ENCODE measurements at places on chromosomes 16 and 17. TPM values are rescaled to one million over a fixed set of nuclear protein-coding genes. Genes with fewer than 3 reads are reported as not detected.

DNA sequence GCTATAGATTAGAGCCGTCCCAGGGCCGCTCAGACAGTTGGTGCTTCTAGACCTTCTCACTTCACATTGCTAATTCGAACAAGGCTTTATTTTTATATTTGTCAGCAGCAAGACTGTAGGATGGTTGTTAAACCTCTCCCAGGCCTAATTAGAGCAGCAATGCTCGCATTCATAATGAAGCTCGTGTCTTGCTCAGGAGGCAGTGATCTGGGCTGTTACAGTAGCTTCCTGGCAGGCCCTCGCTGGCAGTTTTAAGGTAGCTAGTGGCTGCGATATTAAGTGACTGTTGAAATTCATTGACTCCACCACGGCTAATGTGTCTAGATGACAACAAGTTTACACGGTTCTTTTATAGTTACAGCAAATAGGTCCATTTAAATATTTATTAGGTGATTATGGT lies 23.2 kb upstream of the ANKFN1 start:
- H3K27me3 ChIP-seq = no peaks in the 10 kb centered on the region
- no peak overlapping the region for H3K27ac ChIP-seq
- H3K4me3 ChIP-seq = no peak overlapping the region

GRCh38 chr17:75370286-75370915 lies 35.1 kb downstream of the GRB2 start:
- no peaks in the 10 kb centered on the region for H3K4me1 ChIP-seq
- no peak overlapping the region for H3K4me3 ChIP-seq
- DNase-seq = no peak
- H3K36me3 ChIP-seq = no peaks in the 10 kb centered on the region
- H3K27me3 ChIP-seq = no peaks in the 10 kb centered on the region

DNA sequence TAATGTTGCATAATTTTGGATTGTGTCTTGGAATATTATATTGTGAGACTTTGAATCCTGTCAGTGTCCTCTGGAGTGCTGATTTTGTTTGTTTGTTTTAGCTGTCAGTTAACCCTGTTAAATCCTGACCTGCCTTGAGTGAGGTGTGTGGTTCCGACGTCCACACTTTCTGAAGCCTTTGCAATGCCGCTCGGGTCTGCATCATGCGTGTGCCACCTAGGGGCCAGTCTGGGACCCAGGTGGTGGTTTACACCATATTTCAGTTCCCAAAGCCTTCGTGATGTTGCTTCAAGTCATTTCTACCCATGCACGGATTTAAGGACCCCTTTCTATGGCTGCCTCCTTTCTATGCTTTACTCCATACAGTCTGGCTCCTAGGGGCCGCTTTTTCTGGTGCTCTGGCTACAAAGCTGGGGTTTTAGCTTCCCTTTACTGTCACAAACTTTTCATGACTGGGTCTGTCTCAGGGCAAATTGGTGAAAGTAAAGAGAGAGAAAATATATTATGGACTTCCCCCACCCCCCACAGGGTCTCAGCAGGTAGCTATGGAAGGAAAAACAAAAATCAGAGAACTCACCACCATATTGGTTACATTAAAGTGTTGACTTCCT lies 11.4 kb upstream of the OR4D1 start:
- H3K27me3 ChIP-seq = no peaks in the 10 kb centered on the region
- H3K4me1 ChIP-seq = no peaks in the 10 kb centered on the region
- H3K27ac ChIP-seq = no peak overlapping the region
- H3K36me3 ChIP-seq = no peaks in the 10 kb centered on the region

GRCh38 chr17:8951206-8951605 lies 14.3 kb downstream of the PIK3R5 start:
- H3K27me3 ChIP-seq = no peaks in the 10 kb centered on the region
- no peak for DNase-seq
- no peak overlapping the region for H3K4me3 ChIP-seq
- no peak overlapping the region for H3K27ac ChIP-seq
- no peaks in the 10 kb centered on the region for H3K4me1 ChIP-seq

DNA sequence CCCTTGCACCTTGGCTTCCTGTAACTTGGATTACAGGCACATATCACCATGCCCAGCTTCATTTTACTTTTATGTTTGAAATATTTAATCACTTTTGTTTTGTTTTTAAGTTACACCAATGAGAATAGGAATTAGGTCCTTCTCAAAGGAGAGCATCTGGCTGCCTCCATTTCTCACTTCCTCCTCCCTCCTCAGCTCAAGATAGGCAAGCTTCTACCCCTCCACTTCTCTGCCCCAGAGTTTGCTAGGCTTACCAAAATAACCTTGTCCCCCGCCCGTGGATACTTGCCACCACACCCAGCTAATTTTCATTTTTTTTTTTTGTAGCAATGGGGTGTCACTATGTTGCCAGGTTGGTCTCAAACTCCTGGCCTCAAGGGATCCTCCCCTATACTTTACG lies 17.9 kb downstream of the GABARAPL2 start:
- no peak overlapping the region for H3K4me3 ChIP-seq
- H3K4me1 ChIP-seq = no peaks in the 10 kb centered on the region
- no peaks in the 10 kb centered on the region for H3K36me3 ChIP-seq
- H3K27ac ChIP-seq = no peak overlapping the region
- no peak for DNase-seq
- no peaks in the 10 kb centered on the region for H3K27me3 ChIP-seq

- H3K27ac ChIP-seq = peak overlapping the region; percentile 94
- H3K4me1 ChIP-seq = no peaks in the 10 kb centered on the region
- DNase-seq = no peak
Measured at GRCh38 chr16:87316450-87316922, 706 bp downstream of the C16orf95 start.

GRCh38 chr16:21156767-21157467 lies 1.6 kb upstream of the LDAF1 start:
- H3K4me3 ChIP-seq = no peak overlapping the region
- H3K4me1 ChIP-seq = peaks cover 19% of the 10 kb centered on the region
- no peaks in the 10 kb centered on the region for H3K36me3 ChIP-seq
- no peaks in the 10 kb centered on the region for H3K27me3 ChIP-seq
- H3K27ac ChIP-seq = peak overlapping the region; percentile 92

DNA sequence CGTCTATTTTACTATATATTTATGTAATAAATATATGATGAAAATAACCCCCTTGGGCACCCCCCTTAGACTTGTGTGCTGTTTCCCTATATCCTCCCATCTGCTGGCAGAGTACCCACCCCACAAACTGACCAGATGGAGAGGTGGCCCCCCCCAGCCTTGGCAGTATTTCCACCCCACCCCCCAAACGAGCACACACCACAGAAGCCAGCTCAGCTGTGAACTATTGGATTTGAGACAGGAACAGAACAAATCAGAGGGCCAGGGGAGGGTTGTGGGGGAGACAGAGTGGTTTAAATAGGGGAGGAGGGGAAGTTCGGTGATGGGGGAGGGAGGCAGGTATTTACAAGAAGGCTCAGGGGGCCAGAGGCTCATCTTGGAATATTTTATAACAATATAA lies 7.8 kb downstream of the NR1D1 start:
- no peaks in the 10 kb centered on the region for H3K36me3 ChIP-seq
- H3K4me3 ChIP-seq = no peak overlapping the region
- H3K27me3 ChIP-seq = no peaks in the 10 kb centered on the region

- DNase-seq = no peak
- H3K27ac ChIP-seq = no peak overlapping the region
- H3K36me3 ChIP-seq = no peaks in the 10 kb centered on the region
- H3K27me3 ChIP-seq = no peaks in the 10 kb centered on the region
Measured at GRCh38 chr16:30187971-30188561, 4.7 kb downstream of the CORO1A start.

DNA sequence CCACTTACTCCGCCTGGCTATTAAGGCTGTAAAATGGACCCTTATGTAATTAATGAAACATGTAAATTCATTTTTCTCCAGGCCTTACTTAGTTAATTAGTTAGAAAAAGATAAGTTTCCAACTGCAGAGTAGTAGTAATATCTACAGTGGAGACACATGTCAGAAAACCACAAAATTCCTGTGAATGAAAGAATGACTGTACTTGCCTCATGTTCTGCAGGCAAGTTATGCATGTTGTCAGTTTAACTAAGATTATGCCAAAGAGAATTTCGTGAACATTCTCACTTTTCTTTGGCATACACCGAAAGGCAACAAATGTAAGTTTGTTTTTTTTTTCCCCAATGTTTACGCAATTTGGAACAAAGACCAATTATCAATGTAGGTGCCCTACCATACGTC lies 16.8 kb upstream of the CCL1 start:
- H3K36me3 ChIP-seq = no peaks in the 10 kb centered on the region
- H3K4me3 ChIP-seq = no peak overlapping the region
- no peaks in the 10 kb centered on the region for H3K4me1 ChIP-seq

- H3K27ac ChIP-seq = no peak overlapping the region
- no peaks in the 10 kb centered on the region for H3K27me3 ChIP-seq
- DNase-seq = no peak
- H3K4me3 ChIP-seq = no peak overlapping the region
Measured at GRCh38 chr16:12985516-12985915, 84.1 kb downstream of the SHISA9 start.

DNA sequence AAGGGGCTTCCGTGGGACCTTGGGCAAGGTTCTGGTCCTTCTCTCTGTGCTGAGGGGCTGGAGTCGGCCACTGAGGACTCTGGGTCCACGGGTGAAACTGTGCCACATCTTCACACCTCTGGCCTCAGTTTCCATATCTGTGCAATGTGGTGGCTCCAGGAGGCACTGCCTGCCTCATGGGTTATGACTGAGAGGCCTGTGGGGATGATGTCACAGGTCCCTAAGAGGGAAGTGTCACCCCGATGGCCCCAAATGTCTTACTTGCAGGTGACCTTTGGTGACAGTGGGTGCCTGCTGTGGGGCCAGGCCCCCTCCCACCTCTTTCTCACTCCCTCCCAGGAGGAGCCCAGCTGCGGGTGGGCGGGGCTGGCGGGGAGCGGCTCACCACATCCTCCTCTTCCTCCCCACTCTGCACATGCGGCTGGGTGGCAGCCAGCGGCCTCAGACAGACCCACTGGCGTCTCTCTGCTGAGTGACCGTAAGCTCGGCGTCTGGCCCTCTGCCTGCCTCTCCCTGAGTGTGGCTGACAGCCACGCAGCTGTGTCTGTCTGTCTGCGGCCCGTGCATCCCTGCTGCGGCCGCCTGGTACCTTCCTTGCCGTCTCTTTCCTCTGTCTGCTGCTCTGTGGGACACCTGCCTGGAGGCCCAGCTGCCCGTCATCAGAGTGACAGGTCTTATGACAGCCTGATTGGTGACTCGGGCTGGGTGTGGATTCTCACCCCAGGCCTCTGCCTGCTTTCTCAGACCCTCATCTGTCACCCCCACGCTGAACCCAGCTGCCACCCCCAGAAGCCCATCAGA lies at the start of gene IL21R:
IL21R (plus strand) TSS at position 407 of the 801 bp plus-strand sequence. CDS start 27,898 bp downstream, outside the sequence.
- no peak within 1 kb of the TSS for H3K27ac ChIP-seq
- H3K36me3 ChIP-seq = no peaks in the 10 kb centered on the region
- H3K4me1 ChIP-seq = no peaks in the 10 kb centered on the region
- peak; percentile 20 for DNase-seq
- H3K4me3 ChIP-seq = no peak within 1 kb of the TSS

DNA sequence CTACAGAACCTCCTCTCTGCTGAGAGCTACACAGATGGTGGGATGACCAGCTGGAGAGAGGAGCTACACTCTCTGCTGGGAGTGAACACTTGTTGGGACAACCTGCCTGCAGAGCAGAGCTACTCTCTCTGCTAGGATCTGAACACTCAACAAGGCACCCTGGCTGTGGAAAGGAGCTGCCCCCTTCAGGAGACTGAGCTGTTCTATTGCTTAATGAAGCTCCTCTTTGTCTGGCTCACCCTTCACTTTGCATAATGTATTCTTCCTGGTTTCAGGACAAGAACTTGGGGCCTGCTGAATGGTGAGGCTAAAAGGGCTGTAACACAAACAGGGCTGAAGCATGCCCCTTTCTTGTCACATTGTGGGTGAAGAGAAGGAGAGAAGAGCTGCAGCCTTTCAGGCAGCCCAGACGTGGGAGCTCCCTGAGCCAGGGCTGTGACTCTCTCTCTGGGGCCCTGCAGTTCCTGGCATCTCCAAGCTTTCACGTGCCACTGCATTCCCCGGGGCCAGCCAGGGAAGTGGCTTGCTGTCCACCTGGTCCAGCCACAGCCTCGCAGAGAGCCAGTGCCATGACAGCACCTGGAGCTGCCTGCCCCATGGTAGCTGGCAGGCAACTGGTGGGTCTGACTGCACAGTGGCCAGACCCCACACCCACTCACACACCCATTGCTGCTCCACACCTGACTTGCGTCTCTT lies 272.8 kb upstream of the KCNJ16 start:
- no peaks in the 10 kb centered on the region for H3K27me3 ChIP-seq
- H3K4me1 ChIP-seq = no peaks in the 10 kb centered on the region
- no peaks in the 10 kb centered on the region for H3K36me3 ChIP-seq
- DNase-seq = no peak
- no peak overlapping the region for H3K27ac ChIP-seq
- H3K4me3 ChIP-seq = no peak overlapping the region

GRCh38 chr16:1180549-1181403 lies 27.9 kb downstream of the CACNA1H start:
- H3K27ac ChIP-seq = peak overlapping the region; percentile 86
- H3K36me3 ChIP-seq = no peaks in the 10 kb centered on the region
- peaks cover 31% of the 10 kb centered on the region for H3K4me1 ChIP-seq
- H3K4me3 ChIP-seq = no peak overlapping the region
- DNase-seq = peak; percentile 52

DNA sequence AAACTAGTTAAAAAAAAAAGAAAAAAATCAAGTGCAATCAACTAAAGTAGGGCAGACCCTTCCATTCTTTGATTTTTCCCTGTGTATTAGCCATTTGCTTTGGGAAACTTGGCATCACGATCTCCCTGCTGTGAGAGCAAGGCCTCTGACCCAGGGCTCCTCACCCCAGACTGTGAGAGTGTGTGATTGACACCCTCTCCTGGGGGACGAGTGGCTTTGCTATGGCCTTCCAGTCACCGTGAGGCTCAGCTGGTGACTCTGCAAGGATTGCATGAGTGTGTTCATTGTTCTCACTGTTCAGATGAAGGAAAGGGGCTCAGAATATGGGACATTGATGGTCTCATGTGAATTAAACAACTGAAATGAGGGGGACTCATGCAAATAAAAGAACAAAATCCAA lies 69.0 kb upstream of the BCAR1 start:
- no peak overlapping the region for H3K4me3 ChIP-seq
- peak overlapping the region; percentile 46 for H3K27ac ChIP-seq
- DNase-seq = no peak
- no peaks in the 10 kb centered on the region for H3K36me3 ChIP-seq
- H3K4me1 ChIP-seq = no peaks in the 10 kb centered on the region

The RAB11FIP4 gene
- 7.2 TPM for total RNA-seq

The CDC6 gene
- total RNA-seq = not detected

The KRT24 gene
- total RNA-seq = not detected

The RPTOR gene
- total RNA-seq = 48.3 TPM

The YBX2 gene
- total RNA-seq = 4.4 TPM

The MMP15 gene
- total RNA-seq = under 0.01 TPM

The SCIMP gene
- not detected for total RNA-seq

The NTN1 gene
- 15.1 TPM for total RNA-seq

The TBC1D3B gene
- total RNA-seq = 10.9 TPM

The ZNF785 gene
- 6.9 TPM for total RNA-seq

The TBC1D3 gene
- not detected for total RNA-seq
